Activated CD8-positive, alpha-beta T cell treated with anti-CD3 and anti-CD28 coated beads, Interleukin-2, amount 10 ng/mL, durations not matched to agents 7 days and 5 days (primary cell): ENCODE measurements at places on chromosomes 16 and 17. TPM values are rescaled to one million over a fixed set of nuclear protein-coding genes. Genes with fewer than 3 reads are reported as not detected.

- H3K36me3 ChIP-seq = peaks cover 18% of the 10 kb centered on the region
- H3K4me1 ChIP-seq = no peaks in the 10 kb centered on the region
- DNase-seq = no peak
- H3K27ac ChIP-seq = no peak overlapping the region
- H3K27me3 ChIP-seq = no peaks in the 10 kb centered on the region
Measured at GRCh38 chr16:27522173-27522707, 27.5 kb downstream of the GTF3C1 start.

DNA sequence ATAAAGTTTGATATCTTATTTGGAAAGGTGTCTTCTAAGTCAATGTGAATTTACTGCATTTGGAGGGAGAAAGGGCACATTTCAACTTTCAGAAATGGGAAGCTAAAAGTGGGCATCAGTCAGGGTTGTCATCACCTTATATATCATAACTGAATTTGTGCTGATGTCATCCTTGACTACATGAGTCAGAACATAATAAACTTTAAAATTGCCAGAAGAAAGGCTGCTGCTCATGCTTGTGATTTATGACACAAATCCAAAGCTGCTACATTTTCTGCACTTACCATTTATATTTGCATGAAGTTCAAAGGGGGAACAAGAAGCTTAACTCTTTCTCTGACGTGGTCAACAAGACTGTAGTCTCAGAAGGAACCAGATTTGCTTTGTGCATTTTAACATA is 196.6 kb downstream of the UTP18 start:
- no peak for DNase-seq
- no peaks in the 10 kb centered on the region for H3K4me1 ChIP-seq
- no peaks in the 10 kb centered on the region for H3K27me3 ChIP-seq
- H3K36me3 ChIP-seq = no peaks in the 10 kb centered on the region
- H3K4me3 ChIP-seq = no peak overlapping the region

DNA sequence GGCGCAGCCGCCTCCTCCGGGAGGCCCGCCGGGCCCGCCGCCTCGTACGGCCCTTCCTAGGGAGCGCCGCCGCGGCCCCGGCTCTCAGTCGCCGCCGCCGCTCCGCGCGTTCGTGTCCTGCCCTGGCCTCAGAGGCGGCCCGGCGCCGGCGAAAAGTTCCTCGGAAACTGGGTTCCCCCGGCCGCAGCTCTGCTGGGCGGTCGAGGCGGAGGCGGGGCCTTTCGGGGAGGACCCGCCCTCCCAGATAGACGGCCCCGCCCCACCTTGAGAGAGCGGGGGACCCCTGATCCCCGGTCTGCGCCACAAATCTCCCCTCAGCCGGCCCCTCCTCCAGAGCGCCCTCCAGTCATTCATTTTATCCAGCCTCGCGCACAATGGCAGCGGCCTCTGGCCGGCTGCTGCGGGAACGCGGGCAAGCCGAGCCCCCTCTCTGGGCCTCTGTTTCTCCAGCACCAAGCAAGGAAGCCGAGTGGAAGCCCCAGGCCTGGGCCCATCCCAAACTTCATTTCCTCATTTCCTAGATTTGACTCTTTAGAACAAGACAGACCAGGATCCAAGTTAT is at the start of gene SREBF1:
TSS of gene SREBF1 (minus strand) at position 169 of the 562 bp plus-strand sequence. CDS start 169 bp downstream, outside the sequence.
- H3K4me3 ChIP-seq = peak within 1 kb of the TSS; percentile 96
- H3K4me1 ChIP-seq = peaks cover 78% of the 10 kb centered on the region
- peak within 1 kb of the TSS; percentile 93 for H3K27ac ChIP-seq
- no peaks in the 10 kb centered on the region for H3K27me3 ChIP-seq

DNA sequence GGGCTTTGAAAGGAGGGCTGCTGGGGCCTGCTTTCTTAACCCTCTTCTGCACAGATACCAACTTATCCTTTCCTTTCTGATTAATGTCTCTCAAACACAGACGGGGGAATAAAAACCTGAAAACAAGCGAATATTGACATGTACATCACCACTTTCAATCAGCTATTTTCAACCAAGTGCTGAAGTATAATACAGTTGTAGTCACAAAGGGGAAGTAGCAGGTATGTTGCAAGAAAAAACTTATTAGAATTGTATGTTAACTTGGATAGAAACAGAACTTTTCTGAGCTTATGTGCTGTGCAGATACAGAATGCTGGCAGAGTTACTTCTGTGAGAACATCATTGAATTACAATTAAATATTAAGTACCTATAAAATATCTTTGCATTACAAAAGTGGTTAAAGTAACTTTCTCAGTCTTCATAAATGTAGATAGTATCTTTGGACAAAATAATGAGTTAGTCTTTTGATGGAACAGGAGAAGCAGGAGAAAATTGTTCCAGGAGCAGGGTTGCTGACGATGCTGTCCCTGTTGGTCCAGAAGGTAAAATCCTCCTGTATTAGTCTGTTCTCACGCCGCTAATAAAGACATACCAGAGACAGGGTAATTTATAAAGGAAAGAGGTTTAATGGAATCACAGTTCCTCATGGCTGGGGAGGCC is 59.5 kb downstream of the RPTOR start:
- H3K4me1 ChIP-seq = peaks cover 60% of the 10 kb centered on the region
- DNase-seq = no peak
- H3K4me3 ChIP-seq = no peak overlapping the region

- H3K27ac ChIP-seq = no peak overlapping the region
- H3K36me3 ChIP-seq = no peaks in the 10 kb centered on the region
- H3K4me1 ChIP-seq = no peaks in the 10 kb centered on the region
- peaks cover 3% of the 10 kb centered on the region for H3K27me3 ChIP-seq
Measured at GRCh38 chr16:46756772-46757171, 8.6 kb upstream of the MYLK3 start.

DNA sequence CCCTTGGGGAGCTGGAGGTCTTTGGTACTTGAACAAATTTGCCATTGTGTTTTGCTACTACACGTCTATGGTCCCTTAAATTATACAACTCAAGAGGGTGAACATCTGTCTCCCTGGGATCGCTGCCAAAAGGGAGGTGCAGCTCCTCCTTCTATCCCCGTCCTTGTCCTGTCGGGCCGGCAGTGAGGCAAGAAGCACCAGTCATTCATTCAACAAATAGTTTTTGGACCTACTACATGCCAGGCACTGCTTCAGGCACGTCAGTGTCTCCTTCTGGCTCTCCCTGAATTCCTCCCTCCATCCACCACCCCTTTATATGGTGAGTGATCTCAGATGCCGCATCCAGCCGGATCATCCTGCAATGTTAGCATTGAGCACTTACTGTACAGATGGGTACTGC is 2.2 kb upstream of the RPL38 start:
- DNase-seq = no peak
- H3K4me1 ChIP-seq = peaks cover 32% of the 10 kb centered on the region
- no peak overlapping the region for H3K27ac ChIP-seq
- H3K36me3 ChIP-seq = peaks cover 24% of the 10 kb centered on the region
- peaks cover 13% of the 10 kb centered on the region for H3K27me3 ChIP-seq
- no peak overlapping the region for H3K4me3 ChIP-seq

DNA sequence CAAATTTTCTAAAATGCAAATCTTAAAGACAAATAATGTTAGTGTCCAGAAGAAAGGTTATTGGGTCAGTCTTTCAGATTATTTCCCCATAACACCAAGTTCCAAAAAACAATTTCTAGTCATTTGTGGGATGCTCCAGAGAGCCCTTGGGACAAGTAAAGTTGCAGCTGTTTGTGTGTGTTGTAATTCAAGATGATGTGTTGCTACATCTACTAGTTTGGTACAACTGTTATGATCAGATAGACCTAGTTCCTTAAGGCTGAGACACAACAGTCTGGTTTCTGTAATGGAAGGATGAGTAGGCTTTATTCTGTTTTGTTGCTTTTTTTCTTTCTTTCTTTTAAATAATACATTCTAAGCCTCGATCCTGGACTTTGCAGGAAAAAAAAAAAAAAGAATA is 41.9 kb downstream of the PIGL start:
- no peak overlapping the region for H3K4me3 ChIP-seq
- no peak for DNase-seq
- H3K27ac ChIP-seq = no peak overlapping the region
- H3K36me3 ChIP-seq = peaks cover 11% of the 10 kb centered on the region
- no peaks in the 10 kb centered on the region for H3K27me3 ChIP-seq
- peaks cover 8% of the 10 kb centered on the region for H3K4me1 ChIP-seq

DNA sequence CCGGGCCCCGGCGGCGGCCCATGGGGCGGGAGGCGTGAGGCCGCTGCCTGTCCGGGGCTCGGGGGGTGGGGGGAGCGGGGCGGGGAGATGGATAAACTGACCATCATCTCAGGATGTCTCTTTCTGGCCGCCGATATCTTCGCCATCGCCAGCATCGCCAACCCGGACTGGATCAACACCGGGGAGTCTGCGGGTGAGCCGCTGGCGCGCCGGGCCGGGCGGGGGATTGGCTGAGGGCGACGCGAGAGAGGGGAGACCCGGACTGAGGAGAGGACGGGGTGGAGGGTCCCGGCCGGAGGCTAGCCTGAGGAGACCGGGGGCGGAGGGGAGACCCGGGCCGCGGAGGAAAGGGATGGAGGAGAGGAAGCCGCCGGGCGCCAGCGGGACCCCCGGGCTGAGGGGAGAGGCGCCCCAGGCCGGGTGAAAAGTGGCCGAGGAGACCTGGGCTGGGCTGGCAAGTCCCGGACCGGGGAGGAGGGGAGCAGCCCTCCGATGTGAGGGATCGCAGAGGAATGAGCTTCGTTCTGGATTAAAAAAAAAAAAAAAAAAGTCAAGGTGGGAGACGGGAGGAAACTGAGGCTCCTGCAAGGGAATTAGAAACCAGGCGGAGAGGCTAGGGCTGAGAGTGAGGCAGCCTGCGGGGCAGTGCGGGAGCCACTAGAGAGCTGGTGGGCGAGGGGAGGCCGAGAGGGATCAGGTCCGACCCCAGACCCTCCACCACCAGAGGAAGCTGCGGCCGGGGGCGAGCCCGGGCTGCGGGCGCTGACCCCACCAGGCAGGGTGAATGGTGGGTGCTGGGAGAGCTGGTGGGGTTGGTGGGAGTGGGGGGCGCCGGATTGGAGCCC is 526 bp downstream of the MOSMO start:
- DNase-seq = peak; percentile 35
- H3K27me3 ChIP-seq = peaks cover 2% of the 10 kb centered on the region
- H3K4me3 ChIP-seq = peak overlapping the region; percentile 82

DNA sequence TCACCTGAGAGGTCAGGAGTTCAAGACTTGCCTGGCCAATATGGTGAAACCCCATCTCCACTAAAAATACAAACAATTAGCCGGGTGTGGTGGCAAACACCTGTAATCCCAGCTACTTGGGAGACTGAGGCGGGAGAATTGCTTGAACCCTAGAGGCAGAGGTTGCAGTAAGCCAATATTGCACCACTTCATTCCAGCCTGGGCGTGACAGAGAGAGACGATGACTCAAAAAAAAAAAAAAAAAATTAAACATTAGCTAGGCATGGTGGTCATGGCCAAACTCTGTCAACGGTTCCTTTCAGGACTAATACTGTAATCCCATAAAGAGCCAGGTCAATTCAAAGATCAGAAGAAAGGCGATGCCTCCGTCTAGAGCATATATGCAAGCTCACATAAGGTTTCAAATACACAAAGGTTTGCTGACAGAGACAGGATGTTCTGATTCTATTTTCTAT is 2.4 kb downstream of the RNF157 start:
- H3K4me1 ChIP-seq = peaks cover 71% of the 10 kb centered on the region
- H3K36me3 ChIP-seq = peaks cover 53% of the 10 kb centered on the region
- no peaks in the 10 kb centered on the region for H3K27me3 ChIP-seq

DNA sequence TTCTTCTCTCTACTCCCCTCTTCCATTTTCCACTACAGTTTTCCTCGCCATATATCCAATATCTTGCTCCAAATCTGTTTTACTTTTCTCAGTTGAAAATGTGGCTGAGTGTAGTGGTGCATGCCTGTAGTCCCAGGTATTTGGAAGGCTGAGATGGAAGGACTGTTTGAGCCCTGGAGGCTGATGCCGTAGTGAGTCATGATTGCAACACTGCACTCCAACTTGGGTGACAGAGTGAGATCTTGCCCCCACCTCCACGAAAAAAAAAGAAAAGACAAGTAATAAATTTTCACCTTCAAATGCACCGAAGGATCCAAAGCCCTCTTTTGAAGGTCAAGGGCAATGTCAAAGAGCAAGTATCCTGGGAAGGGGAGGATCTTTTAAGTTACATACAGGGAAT is 592.3 kb downstream of the TMEM114 start:
- H3K27me3 ChIP-seq = no peaks in the 10 kb centered on the region
- no peak overlapping the region for H3K27ac ChIP-seq
- H3K4me1 ChIP-seq = no peaks in the 10 kb centered on the region
- no peak overlapping the region for H3K4me3 ChIP-seq

DNA sequence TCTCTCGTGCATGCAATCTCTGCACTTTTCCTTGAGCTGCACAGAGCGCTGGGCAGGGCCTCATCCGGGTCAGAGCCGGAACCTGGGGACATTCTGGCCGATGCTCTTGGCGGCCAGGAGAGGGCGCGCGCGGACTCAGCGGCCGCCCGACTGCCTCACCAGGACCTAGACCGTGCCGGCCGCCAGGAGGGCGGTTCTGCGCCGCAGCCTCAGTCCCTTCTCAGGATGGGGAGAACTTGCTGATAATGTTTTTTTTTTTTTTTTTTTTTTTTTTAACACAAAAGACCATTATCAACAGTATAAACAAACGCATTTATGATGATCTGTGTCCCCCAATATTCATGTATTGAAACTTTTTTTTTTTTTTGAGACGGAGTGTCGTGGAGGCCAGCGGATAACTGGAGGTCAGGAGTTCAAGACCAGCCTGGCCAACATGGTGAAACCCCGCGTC is 8.1 kb upstream of the FLYWCH2 start:
- no peak overlapping the region for H3K4me3 ChIP-seq
- no peak overlapping the region for H3K27ac ChIP-seq
- H3K36me3 ChIP-seq = peaks cover 3% of the 10 kb centered on the region
- peaks cover 14% of the 10 kb centered on the region for H3K4me1 ChIP-seq
- peaks cover 13% of the 10 kb centered on the region for H3K27me3 ChIP-seq

- no peak overlapping the region for H3K27ac ChIP-seq
- no peak for DNase-seq
- no peaks in the 10 kb centered on the region for H3K36me3 ChIP-seq
- no peaks in the 10 kb centered on the region for H3K4me1 ChIP-seq
Measured at GRCh38 chr17:74148901-74149596, 54.4 kb upstream of the RPL38 start.

- no peak overlapping the region for H3K27ac ChIP-seq
- peaks cover 13% of the 10 kb centered on the region for H3K27me3 ChIP-seq
- no peaks in the 10 kb centered on the region for H3K36me3 ChIP-seq
Measured at GRCh38 chr17:55433029-55433628, 11.5 kb upstream of the MMD start.

- no peak overlapping the region for H3K4me3 ChIP-seq
- peaks cover 3% of the 10 kb centered on the region for H3K4me1 ChIP-seq
- DNase-seq = no peak
- H3K27ac ChIP-seq = no peak overlapping the region
- H3K36me3 ChIP-seq = no peaks in the 10 kb centered on the region
- H3K27me3 ChIP-seq = peaks cover 9% of the 10 kb centered on the region
Measured at GRCh38 chr17:56326001-56326359, 172.7 kb downstream of the ANKFN1 start.

- no peaks in the 10 kb centered on the region for H3K4me1 ChIP-seq
- no peak overlapping the region for H3K27ac ChIP-seq
- no peaks in the 10 kb centered on the region for H3K27me3 ChIP-seq
- H3K4me3 ChIP-seq = no peak overlapping the region
Measured at GRCh38 chr16:60271025-60271771, 1537.1 kb upstream of the GOT2 start.

GRCh38 chr17:68435876-68436842 is 21.1 kb downstream of the WIPI1 start:
- peak overlapping the region; percentile 91 for H3K27ac ChIP-seq
- H3K4me3 ChIP-seq = peak overlapping the region; percentile 22
- peak; percentile 92 for DNase-seq
- H3K27me3 ChIP-seq = no peaks in the 10 kb centered on the region
- peaks cover 74% of the 10 kb centered on the region for H3K36me3 ChIP-seq
- peaks cover 56% of the 10 kb centered on the region for H3K4me1 ChIP-seq

HOXB6 gene
- not detected for total RNA-seq

CLEC18C gene
- total RNA-seq = 1.1 TPM

BFAR gene
- 65.1 TPM for total RNA-seq

VASN gene
- not detected for total RNA-seq

CPPED1 gene
- 12.7 TPM for total RNA-seq

CACNG4 gene
- not detected for total RNA-seq

CES3 gene
- total RNA-seq = 2.4 TPM

PRSS8 gene
- total RNA-seq = not detected

MEOX1 gene
- total RNA-seq = 6.9 TPM
